ENCODE measurements at places on chromosomes 11 and 22. TPM values are rescaled to one million over a fixed set of nuclear protein-coding genes. Genes with fewer than 3 reads are reported as not detected.

Gene MS4A3
- not detected for total RNA-seq

Gene MAJIN
- total RNA-seq, result not detected

Gene C11orf97
- total RNA-seq, result not detected

Gene GDPD4
- total RNA-seq, result not detected

Gene ABCC8
- total RNA-seq, result not detected

Gene KIAA1671
- 14.1 TPM for total RNA-seq

Gene DLAT
- 64.7 TPM for total RNA-seq

Gene UQCC3
- total RNA-seq, result 27.9 TPM

Gene PRODH
- 2.1 TPM for total RNA-seq

Gene DPP3
- 88.8 TPM for total RNA-seq

Gene DRICH1
- total RNA-seq, result not detected

Gene ZNRF3
- total RNA-seq, result 15.6 TPM

Gene OR6Q1
- not detected for total RNA-seq
